Stimulated activated CD4-positive, alpha-beta T cell treated with anti-CD3 and anti-CD28 coated beads, Interleukin-4, amount 100 ng/mL, for 1 hour (primary cell): ENCODE measurements at places on chromosomes 16 and 17.

- DNase-seq: no peak
Measured at GRCh38 chr16:84513123-84513522, 8.7 kb upstream of the MEAK7 start.

- DNase-seq: no peak
Measured at GRCh38 chr17:79446399-79447009, 164.3 kb downstream of the RBFOX3 start.

GRCh38 chr16:87921236-87921773, 15.0 kb downstream of the CA5A start:
- DNase-seq: no peak

DNA sequence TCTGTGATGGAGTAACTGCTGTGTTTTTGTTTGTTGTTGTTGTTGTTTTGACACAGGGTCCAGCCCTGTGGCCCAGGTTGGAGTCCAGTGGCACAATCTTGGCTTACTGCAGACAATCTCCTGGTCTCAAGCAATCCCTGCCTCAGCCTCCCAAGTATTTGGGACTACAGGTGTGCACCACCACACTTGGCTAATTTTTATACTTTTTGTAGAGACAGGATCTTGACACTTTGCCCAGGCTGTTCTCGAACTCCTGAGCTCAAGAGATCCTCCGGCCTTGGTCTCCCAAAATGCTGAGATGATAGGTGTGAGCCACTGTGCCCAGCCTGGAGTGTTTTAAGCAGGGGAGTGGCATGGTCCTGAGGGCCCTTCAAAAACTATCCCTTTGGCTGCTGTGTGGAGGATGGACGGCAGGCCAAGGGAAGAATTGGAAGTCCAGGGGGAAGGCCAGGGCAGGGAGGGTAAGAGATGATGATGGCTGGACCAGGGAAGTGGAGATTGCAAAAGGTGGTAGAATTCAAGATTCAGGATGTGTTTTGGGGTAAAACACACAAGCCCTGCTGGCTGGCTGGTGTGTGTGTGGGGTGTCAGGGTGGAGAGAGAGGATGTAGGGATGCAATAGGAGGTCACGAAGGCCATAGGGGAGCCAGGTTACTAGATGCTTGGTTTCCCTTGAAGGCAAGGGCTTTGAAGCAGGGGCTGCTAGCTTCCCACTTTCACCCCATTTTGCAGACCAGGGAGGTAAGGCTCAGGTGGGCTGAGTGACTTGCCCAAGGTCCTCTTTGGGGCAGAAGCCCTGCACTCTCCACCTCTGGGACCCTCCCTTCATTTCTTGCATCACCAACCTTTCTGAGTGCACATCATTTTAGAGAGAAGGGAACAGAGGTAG, 18.8 kb upstream of the PLLP start:
- DNase-seq: no peak

DNA sequence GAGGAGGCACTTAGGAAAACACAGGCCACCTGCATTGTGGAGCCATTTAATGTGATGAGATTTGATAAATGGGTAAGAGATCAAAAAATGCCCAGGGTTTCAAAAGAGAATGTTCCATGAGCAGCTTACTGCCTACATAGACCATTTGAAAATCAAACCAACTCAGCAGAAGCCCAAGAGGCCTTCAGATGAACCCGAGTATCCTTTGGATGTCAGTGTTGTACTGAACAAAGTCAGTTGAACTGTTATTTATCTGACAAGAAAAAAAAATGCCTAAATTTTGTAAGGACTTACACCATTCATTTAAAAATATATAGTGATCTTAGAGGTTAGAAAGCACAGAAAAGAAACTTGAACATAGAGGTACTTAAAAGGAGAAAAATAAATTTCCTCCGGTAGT, 381.7 kb downstream of the ZFHX3 start:
- DNase-seq: no peak
